ENCODE measurements at places on chromosomes 1 and 21.
A peak's percentile ranks its signal among the peaks of the same experiment; 100 is the strongest.

DNA sequence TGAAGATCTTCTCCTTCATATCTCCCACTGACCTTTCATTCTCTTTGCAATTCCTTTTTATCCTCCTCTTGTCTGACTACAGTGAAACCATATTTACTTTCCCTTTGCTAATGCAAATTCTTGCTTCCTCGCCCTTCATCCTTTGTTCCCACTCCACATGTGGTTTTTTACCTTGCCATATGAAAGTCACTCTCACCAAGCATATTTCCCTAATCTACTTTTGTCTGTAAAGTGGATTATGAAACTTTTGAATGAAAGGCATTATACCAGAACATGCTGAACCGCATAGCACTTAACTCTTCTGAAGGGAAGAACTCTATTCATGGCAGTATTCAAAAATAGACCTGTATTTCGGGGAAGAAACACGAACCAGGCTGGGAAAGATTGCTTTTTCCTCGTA lies 8.0 kb upstream of the TMPRSS15 start:
- DNase-seq: no peak

- DNase-seq: no peak
These were observed 770 bp downstream of the NTNG1 start for GRCh38 chr1:107141491-107142126.

DNA sequence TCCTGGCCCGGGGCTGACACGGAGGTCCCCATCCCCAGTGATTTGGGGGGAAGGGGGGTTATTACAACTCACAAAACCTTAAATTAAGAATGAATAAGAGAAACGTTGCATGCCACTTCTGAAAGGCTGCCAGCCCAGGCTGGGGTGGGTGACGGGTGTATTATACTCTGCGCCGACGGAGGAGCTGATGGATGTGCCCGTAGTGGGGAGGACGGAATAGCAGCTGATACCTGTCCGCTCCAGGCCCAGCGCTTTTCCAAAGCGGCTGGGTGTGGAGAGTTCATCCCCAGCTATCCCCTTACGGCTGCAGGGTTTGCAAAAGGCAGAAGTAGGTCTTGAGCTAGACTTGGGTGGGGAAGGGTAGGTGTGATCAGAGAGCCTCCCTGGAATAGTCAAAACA lies 63.8 kb upstream of the CASZ1 start:
- DNase-seq: no peak

GRCh38 chr1:25675729-25676476 lies 59.3 kb downstream of the MAN1C1 start:
- peak; percentile 58 for DNase-seq

- peak; percentile 48 for DNase-seq
These were observed 63.9 kb upstream of the EFHD2 start for GRCh38 chr1:15345705-15346345.

DNA sequence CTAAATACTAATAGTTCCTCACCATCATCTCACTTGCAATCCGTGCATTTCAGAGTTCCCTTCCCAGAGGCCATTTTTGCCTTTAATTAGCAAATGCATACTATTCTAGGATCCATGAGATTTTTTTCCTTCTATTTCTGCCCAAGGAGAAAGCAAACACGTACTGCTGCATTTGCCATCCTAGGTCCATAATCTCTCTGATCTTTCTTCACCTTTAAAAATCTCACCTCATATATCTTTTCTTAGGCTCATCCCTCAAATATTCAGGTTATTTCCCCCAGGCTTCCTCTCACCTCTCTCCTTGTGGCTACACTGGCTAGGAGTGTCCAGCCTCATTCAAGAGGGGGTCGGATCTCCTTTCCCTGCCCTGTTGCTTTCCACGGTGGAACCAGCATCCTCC lies 338.6 kb downstream of the SETD4 start:
- no peak for DNase-seq

- no peak for DNase-seq
These were observed 32.6 kb downstream of the RYR2 start for GRCh38 chr1:237074371-237075117.

DNA sequence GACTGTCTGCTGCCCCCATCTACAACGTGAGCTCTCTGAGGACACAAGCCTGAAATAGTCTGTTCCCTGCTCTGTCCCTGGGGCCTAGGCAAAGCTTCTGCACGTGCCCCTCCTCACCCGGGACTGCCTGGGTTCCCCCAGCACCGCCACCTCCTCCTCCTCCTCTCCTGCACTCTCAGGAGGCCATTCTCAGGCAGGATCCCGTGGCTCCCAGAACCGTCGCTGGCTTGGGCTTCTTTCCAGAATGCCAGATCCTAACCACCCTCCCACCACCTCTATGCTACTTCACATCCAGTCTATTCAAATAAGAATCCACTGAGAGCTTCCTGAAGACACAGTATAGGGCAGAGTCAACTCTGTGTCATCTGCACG lies 11.2 kb downstream of the NPHP4 start:
- DNase-seq: no peak

DNA sequence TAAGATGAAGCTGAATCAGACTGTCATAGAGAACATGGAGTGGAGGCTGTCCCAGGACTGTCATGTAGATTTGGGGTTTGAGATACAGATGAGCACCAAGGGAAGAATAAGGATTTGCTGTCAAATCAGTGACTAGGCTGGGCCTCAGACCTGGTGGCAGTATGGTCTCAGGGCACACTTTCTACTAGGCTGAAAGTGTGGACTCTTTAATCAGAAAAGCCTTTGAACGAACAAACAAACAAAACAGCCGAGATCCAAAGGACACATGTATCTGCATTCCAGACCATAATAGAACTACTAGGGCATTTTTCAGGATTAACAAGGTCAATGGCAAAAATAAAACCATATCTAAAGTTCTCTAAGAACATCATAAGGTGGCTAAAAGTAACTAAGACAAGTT lies 2.9 kb downstream of the OR10J1 start:
- DNase-seq: no peak

DNA sequence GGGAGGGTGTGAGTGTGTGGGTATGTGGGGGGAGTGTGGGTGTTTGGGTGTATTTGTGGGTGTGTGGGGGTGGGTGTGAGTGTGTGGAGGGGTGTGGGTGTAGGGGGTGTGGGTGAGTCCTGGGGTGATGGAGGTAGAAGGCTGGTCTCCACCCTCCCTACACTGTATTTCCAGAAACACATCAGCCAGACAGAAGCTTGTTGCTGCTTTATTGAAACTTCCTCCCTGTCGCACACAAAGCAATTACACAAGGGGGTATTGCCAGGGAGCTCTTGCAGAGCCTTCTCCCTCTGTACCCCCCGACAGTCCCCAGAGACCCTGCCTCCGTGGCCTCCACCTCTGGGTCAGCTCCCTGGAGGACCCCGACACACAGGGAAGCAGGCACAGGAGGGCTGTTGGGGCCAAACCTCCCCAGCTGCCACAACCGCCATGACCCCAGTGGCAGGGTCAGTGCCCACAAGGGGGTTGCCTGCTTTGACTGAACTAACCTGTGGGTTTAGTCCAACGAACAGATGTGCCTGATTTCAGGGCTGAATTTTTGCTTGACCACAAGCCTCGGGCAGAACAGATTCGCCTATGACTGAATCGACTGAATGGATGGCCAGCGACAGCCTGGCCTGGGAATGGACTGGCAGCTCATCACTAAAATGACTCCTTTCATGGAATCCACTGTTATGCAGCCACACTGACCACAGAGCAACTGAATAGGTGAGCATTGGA lies 9.1 kb upstream of the MATN1 start:
- no peak for DNase-seq

GRCh38 chr1:82542141-82542540 lies 741.4 kb downstream of the ADGRL2 start:
- DNase-seq: no peak

- DNase-seq: no peak
These were observed 64.1 kb downstream of the PEX14 start for GRCh38 chr1:10538646-10539355.

DNA sequence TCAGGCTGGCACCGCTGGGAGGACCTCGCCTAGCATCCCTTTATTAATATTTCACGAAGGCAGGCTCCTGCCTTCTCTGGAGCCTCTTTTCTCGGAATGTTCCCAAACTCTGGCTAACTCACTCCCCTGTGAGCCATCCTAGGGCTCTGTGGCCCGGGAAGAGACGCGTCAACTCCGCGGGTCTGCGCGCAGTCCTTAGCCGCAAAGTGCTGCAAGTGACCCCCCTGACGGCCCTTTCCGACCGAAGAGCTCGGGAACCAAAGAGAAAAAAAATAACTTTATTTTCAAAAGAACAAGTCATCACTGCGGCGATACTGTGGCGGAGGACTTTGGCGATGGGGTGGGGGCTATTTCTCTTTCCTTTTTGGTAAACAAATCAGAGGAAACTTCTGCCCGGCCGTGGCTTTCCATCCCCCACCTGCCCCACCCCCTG lies 14.6 kb downstream of the NR5A2 start:
- DNase-seq: no peak

GRCh38 chr1:213051881-213052202 lies 801 bp downstream of the RPS6KC1 start:
- no peak for DNase-seq

DNA sequence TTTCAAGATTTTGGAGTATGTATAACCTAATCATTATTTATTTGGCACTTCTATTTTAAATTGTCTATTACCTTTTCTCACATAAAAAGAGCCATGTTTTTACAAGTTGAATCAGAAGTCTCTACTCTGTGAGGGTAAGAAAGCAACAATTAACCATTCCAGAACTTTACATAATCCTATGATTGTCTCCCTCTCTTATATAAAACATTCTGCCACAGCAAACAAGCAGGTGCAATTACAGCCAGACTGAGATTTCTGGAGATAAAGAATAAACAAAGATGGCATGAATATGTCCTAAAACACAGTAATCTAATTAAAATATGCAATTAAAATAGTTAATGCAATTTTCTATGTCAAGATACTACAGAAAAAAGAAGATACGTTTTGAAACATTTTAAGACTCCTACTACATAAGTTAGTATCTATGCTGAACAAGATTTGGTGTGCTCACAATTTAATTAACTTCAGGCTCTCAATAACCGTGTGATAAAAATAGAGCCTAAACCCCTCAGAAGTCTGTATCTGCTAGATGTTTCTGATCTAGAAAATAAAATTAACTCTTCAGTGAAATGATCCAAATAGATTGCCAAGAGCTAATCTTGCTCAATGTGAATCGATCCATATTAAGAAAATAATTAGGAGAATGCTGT lies 13.7 kb upstream of the TMPRSS15 start:
- no peak for DNase-seq

- no peak for DNase-seq
These were observed 198.9 kb downstream of the NTNG1 start for GRCh38 chr1:107339775-107340174.

DNA sequence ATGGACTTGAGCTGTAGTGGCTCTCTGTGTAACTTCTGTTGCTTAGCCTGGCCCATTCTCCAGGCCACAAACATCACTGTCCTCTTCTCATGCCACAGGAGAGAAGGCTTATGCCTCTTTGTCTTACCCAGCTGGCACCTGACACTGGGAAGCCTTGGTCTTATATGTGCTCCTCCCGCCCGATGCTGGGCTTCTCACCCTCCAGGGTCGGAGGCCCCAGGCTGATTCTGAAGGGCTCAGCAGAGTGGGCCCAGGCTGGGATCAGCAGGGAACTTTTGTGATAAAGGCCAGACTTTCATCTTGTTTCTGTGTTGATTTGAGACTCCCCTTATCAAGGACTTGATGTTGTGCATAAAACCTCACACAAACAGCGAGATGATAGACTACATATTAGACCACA lies 29.8 kb downstream of the TRPM2 start:
- DNase-seq: no peak

GRCh38 chr21:20313013-20313412 lies 685.2 kb upstream of the NCAM2 start:
- DNase-seq: no peak

- no peak for DNase-seq
These were observed 107.9 kb downstream of the USP25 start for GRCh38 chr21:15837645-15838044.

DNA sequence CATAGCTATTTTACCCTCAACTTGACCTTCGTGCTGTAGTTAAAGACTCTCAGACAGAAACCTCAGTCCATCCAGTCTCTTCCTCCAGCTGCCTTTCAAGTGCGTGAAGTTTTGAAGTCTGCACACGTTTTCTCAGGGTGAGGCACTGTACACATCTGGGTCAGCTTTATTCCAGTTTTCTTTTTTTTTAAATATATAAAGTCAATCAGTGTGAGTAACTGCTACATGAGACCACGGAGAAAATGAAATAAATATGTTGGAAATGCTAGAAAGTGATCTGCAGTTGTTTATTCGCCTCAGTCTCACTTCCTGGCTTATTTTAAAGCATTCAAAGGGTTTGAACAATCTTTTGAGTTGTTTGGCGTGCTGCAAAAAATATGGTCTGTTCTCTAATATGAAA lies 135.7 kb downstream of the ROR1 start:
- no peak for DNase-seq

DNA sequence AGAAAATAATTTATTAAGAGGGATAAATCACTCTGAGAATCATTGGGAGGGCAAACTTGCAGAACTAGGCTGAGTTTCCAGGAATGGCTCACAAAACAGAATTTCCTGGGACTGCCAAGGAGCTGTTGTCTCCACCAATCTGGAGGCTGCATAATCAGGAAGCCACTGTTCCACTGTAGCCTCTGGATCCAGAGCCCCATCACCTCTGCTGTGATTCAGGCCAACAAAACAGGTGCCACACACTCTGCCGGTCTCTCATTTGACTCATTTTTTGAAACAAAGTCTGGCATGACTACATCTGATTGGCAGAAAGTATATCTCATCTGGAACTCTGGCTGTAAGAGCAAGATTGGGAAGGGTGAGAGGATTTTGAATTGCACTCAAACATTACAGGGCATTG lies 178.9 kb upstream of the C1orf105 start:
- DNase-seq: no peak
